ENCODE measurements at places on chromosomes 16 and 17. TPM values are rescaled to one million over a fixed set of nuclear protein-coding genes. Genes with fewer than 3 reads are reported as not detected.

DNA sequence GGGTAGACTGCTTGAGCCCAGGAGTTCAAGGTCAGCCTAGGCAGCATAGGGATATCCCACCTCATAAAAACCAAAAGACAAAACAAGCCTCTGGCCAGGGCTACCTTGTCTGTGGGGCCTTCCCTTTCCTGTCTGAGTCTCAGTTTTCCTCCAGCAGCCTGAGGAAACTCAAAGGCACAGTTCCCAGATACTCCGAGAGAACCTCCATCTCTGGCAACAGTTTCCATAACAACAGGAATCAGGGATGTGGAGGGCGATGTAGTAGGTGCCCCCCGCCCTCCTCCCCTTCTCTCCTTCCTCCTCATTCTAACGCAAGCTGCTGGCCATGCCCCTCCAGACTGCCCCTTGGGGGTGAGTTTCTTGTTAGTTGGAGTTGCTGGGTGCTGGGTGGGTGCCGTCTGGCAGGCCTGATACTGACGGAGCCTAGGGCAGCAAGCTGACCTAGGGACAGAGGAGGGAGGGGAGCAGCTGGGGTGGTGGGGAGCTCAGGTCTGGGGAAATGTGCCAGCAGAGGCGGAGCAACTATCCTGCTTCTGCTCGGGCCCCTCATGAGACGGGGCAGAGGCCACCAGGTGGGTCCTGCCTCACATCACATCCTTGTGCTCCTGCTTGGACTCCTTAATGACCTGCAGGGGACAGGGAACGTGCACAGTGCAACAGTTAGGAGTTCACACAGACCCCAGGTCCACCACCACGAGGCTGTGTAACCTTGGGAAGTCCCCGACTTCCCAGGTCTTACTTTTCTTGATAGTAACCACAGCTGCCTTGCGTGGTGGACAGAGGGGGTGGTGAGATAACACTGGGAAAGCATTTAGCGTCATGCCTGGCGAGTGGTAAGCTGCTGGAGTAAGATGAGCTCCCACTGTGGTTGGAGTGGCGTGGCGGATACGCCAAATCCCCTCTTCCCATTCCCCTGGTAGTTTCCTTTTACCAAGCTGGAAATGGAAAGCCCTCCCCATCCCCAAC is 7.8 kb upstream of the EFTUD2 start:
- DNase-seq, result no peak

KRTAP2-3 gene
- not detected for total RNA-seq

MED13 gene
- total RNA-seq, result 85.8 TPM

KCNAB3 gene
- 8.2 TPM for total RNA-seq

DNA sequence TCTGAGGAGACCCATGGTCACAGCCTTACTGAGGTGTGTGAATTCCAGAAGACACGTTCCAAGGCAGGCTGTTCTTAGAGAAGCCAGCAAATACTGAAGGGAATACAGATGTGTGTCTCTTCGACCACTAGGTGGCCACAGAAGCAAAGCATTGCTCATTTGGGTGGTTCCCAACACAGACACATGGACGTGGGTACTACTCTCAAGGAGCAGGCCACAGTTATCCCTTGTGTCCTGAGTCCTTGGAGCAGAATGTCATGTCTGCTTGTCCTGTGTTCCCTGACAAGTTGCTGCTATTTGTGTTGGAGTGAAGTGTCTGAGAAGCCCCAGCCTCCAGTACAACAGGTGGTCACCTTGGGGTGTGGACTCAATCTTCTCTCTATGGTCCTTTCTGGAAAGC is 30.3 kb downstream of the HMOX2 start:
- peak; percentile 39 for DNase-seq

DNA sequence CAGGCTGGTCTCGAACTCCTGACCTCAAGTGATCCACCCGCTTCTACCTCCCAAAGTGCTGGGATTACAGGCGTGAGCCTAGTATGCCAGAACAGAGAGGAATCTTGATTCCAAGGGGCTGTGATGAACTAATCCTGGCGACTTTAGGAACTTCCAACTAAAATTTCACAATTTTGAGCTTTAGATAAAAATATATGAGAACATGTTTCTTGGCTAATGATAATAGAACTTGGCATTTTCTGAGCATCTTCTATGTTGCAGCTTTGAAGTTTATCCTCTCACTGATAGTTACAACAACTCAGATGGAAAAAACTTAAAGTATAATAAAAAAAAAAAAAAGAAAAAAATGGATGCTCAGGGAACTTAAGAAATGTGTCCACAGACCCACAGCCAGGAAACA is 69.8 kb upstream of the WSCD1 start:
- DNase-seq, result no peak

SCNN1G gene
- total RNA-seq, result not detected

HEXIM2 gene
- total RNA-seq, result 1.5 TPM

DNA sequence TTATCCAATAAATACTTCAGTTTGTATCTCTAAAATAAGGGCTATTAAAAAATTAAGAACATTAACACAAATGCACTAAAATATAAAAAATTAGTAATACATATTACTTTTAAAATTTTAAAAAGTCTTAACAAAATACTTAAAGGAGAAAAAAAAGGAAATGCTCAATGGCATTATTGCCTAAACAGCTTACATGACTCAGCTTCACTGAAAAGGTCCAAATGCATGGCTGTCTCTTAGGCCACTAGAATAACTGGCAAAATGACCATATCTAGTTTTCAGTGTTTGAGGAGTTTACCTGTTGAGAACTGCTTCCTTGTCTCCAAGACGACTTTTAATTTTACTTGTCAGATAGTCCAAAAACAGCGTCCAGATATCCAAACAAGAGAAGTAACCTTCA is 66.0 kb downstream of the XPO6 start:
- no peak for DNase-seq

DNA sequence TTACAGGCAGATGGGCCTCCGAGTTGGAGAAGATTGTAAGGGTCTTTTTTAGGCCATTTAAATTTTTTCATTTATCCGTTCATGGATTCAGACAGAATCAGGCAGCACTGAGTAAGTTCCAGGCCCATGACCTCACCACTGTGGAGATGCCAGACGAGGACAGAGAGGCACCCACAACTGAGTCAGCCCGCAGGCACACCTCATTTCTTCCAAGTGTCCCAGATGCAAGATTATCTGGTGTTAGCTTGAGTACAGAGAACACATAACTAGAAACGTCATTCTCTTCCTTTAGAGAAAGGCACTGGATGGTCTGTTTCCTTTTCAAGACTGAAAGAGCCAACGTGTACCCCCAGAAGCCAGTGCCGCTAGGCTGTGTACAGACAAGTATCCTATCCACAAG is 16.9 kb downstream of the CLEC16A start:
- DNase-seq, result no peak

GRCh38 chr16:75794426-75794825 is 68.1 kb upstream of the CPHXL start:
- peak; percentile 4 for DNase-seq

- DNase-seq, result no peak
Observed at GRCh38 chr16:31052114-31052513, 18.8 kb downstream of the STX4 start.

DBNDD1 gene
- total RNA-seq, result 2.8 TPM

DNA sequence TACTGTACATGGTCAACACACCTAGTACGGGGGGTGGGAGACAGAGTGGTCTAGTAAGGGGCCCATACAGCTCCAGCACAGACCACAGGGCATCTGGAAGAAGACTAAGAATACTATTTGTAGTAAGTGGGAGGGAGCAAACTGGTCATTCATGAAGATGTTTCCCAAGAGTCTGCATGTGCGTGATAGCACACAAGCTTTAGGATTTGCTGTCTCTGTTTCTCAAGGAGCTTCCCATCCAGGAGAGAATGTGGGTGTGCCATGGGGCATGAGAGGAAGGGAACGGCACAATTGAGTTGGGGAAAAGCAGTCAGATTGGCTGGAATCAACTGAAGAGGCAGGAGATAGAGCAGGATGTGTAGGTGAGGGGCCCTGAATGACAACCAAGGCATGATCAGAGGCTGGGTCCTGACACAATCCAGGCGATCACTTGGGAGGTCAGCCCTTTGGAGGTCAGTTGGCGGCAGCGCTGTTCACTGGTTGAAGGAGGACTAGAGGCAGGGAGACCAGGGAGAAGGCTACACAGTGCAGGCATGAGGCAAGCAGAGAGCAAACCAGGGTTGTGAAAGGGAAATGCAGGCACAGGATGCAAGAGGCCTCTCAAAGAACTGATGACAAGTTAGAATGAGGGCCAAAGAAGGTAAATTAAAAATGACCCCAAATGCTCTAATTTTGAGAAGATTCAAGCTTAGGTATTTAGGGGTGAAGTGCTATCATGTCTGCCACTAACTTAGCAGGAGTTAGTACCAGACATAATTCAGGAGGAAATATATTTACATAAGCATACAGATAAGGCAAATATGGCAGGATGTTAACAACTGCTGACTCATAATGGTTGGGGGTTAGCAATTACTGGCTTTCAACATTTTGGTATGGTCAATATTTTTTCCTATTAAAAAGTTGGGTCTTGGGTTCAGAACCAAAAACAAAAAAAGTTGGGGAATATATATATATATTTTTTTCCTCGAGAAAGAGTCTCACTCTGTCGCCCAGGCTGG is 10.3 kb downstream of the UBE2O start:
- DNase-seq, result no peak

RNF43 gene
- total RNA-seq, result 1.9 TPM

MSLN gene
- not detected for total RNA-seq

DNA sequence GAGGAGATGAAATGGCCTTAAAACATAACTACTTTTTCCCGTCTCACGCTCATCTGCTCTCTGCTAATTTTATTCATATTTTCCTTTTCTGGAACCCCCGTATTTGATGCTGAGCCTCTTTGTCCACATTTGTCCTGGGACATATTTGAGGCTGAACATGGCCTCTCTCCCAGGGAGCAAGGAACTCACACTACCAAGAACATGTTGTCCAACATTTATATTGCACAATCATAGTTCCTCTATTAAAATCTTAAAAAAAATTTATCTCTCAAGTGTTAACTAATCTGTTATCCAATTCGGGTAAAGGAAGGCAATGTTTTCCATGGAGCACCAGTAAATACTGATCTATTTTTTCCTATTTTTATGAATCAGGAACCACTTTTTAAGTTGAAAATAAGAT is 60.2 kb downstream of the CMC2 start:
- no peak for DNase-seq

DNA sequence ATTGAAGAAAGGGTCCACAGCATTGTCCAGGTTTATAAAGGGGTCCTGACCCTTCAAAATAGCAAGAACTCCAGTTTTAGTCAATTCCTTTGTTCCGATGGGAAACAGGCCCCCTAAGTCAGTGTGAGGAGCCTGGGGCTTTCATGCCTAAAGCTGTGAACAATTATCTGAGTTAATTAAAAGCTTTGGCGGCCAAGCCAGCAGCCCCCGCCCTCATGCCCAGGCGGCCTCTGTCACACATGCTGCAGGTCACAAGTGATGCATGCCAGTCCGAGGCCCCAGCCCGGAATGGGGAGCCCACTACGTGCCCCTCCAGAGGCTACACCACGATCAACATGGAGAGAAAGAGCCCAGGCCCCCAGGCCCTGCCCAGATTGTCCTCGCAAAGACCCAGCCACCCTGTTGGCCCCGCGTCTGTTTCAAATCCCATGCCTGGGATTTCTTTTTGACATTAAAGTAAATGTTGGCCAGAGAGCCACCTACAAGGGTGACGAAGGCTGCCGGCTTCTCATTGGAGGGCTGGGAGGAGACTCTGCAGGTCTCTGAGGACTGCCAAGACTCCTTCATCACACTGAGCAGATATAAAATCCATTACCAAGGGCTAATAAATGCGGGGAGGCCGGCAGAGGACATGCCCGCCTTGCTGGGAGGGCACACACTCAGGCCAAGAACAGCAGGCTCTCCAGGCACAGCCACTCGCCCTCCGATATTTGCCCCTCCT is 14.5 kb upstream of the PITPNM3 start:
- no peak for DNase-seq

AOC3 gene
- total RNA-seq, result 0.78 TPM

GRCh38 chr17:882827-883585 is 96.6 kb downstream of the NXN start:
- DNase-seq, result no peak

- no peak for DNase-seq
Observed at GRCh38 chr16:3655396-3656159, 1.1 kb downstream of the DNASE1 start.

DNA sequence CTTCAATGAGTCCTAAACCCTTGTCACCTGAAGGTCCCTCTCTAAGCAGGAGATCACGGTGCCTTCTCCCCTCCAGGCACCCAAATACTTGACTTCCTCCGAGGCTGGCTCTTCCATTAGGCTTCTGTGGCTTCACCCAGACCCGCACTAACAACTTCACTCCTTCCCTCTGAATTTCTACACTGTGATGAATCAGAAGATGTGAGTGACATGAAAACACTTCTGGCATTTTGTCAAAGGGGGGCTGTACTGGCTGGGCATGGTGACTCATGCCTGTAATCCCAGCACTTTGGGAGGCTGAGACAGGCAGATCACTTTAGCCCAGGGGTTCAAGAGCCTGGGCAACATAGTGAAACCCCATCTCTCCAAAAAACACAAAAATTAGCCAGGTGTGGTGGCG is 72.6 kb upstream of the CNEP1R1 start:
- no peak for DNase-seq

- DNase-seq, result peak; percentile 83
Observed at GRCh38 chr17:68290268-68290954, 516 bp downstream of the SLC16A6 start.

- no peak for DNase-seq
Observed at GRCh38 chr16:79264237-79265109, 336.1 kb downstream of the MAF start.

DNA sequence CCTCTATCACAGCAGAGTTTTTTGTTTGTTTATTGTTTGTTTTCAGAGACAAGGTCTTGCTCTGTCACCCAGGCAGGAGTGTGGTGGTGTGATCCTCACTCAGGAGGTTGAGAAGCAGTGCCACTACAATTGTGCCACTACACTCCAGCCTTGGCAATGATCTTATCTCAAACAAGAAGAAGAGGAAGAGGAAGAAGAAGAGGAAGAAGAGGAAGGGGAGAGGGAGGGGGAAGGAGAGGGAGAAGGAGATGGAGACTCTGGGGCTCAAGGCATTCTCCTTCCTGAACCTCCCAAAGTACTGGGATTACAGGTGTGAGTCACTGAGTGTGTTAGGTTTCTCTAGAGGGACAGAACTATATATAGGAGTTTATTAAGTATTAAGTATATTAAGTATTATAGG is 17.1 kb upstream of the C17orf58 start:
- no peak for DNase-seq

- DNase-seq, result no peak
Observed at GRCh38 chr17:55757659-55758058, 6.8 kb downstream of the PCTP start.

GRCh38 chr17:70106551-70106950 is 31.5 kb downstream of the KCNJ16 start:
- DNase-seq, result no peak

GRCh38 chr17:78315355-78316114 is 44.3 kb downstream of the SOCS3 start:
- DNase-seq, result peak; percentile 44

ADAP2 gene
- 1.8 TPM for total RNA-seq

DNA sequence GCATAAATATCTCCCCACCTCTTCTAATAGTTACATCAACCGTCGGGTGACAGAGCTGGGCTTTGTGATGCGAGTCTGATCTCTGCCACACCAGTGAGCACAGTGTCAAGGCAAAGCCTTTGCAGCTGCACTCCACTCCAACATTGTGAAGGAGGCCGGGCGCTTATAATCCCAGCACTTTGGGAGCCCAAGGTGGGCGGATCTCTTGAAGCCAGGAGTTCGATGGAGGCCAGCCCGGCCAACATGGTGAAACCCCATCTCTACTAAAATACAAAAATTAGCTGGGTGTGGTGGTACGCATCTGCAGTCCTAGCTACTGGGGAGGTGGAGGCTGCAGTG is 18.9 kb downstream of the CYB5D2 start:
- no peak for DNase-seq

Data from CD4-positive, alpha-beta T cell (primary cell).